ENCODE measurements at places on chromosomes 3 and 15. TPM values are rescaled to one million over a fixed set of nuclear protein-coding genes. Genes with fewer than 3 reads are reported as not detected.
A peak's percentile ranks its signal among the peaks of the same experiment; 100 is the strongest.

The SCN11A gene
- 0.05 TPM for total RNA-seq

DNA sequence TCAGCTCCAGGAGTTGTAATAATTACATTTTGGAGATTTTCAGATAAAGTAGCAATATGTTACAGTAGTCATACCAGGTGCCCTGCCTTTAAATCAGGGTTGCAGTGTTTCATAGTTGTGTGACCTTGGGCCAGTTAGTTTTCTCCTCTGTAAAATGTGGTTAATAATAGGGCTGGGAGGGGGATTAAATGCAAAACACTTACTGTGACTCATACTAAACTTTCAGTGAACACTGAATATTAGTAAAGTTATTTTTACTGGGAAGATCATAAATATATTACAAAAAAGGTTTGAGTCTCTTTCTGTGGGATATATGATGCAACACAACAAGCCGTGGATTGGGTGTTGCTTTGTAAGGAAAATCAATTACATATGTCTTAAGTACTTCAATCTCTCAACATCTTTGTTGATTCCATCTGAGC, 1.1 kb upstream of the EBLN2 start:
- DNase-seq: no peak
- peaks cover 16% of the 10 kb centered on the region for H3K4me1 ChIP-seq
- no peak overlapping the region for H3K27ac ChIP-seq
- H3K27me3 ChIP-seq: no peaks in the 10 kb centered on the region
- peaks cover 31% of the 10 kb centered on the region for H3K36me3 ChIP-seq

DNA sequence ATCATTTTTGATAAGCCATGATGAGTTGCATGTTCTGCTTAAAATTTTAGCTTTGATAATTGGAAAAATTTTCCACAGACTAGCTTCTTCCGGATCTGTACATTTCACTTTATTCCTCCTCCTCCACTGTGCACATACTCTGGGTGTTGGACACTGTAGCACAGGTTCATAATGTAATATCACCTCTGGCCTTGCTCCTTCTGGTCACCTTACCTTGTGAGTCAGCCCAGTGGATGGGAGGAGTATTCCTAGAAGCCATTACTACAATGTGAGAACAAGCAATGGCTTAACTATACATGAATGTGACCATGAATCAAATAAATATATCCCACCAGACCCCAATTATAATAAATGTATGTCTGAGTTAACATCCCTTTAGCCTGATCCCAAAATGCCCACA, 6.1 kb upstream of the CDCP1 start:
- H3K4me3 ChIP-seq: no peak overlapping the region
- no peak overlapping the region for H3K27ac ChIP-seq
- DNase-seq: no peak

GRCh38 chr15:82880704-82881103, 71.3 kb downstream of the WHAMM start:
- no peak overlapping the region for H3K27ac ChIP-seq
- peaks cover 3% of the 10 kb centered on the region for H3K27me3 ChIP-seq
- H3K4me3 ChIP-seq: no peak overlapping the region

- H3K27me3 ChIP-seq: no peaks in the 10 kb centered on the region
- peak; percentile 31 for DNase-seq
- H3K4me3 ChIP-seq: peak overlapping the region; percentile 88
- H3K27ac ChIP-seq: peak overlapping the region; percentile 94
- peaks cover 31% of the 10 kb centered on the region for H3K36me3 ChIP-seq
Measured at GRCh38 chr15:78438619-78439285, 736 bp downstream of the IREB2 start.

The ADPGK gene
- 94.2 TPM for total RNA-seq

DNA sequence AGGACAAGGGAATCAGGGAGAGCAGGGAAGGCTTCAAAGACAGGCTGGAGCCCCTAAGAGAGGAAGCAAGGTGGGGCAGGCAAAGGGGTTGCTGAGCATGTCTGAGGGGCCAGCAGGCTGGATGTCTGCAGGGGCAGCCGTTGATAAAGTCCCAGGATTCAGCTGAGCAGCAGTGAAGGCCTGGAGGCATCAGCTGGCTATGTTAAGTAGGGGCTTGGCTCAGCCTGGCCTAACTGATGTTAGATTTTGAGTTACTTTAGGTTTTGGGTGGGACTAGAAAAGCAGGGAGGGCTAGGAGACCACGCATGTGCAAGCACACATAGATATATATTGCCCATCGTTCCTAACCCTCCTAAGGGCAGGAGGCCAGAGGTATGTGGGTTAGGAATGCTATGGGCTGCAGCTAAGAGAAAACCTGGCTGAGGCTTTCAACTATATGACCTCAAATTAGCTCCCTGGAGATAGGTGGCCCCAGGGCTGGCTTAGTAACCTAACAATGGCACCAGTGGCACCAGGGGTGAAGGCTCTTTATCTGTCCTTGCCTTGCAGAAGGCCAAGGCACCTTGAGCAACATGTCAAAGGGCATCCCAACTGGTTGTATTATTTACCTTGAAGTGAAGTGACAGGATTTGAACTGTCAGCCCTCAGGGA, 331.5 kb upstream of the CTDSPL start:
- H3K27ac ChIP-seq: no peak overlapping the region
- no peaks in the 10 kb centered on the region for H3K27me3 ChIP-seq
- DNase-seq: no peak

DNA sequence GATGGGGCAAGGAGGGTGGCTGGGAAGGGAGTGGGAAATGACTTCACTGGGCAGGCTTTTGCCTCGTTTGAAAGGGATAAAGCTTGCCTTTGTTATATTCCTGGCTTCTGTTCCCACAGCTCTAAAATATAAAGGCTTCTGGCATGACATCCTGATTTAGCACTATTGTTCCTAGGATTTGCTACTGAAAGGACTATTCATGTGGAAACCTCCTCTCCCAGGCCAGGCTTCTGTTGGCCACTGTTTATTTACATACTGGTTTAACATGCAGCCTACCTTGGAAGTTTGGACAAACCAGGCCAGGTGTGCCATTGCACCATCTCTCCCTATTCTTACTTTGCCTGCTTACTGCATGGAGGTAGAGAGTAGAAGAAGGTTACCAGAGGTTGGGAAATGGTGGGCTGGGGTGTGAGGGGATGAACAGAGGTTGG, 2.4 kb upstream of the LMCD1 start:
- H3K36me3 ChIP-seq: no peaks in the 10 kb centered on the region
- no peak overlapping the region for H3K27ac ChIP-seq
- peaks cover 14% of the 10 kb centered on the region for H3K4me1 ChIP-seq
- peaks cover 10% of the 10 kb centered on the region for H3K27me3 ChIP-seq

GRCh38 chr3:71104121-71104541, 479.4 kb downstream of the FOXP1 start:
- peaks cover 55% of the 10 kb centered on the region for H3K36me3 ChIP-seq
- H3K4me3 ChIP-seq: no peak overlapping the region
- no peak for DNase-seq
- H3K27ac ChIP-seq: no peak overlapping the region
- peaks cover 64% of the 10 kb centered on the region for H3K4me1 ChIP-seq

DNA sequence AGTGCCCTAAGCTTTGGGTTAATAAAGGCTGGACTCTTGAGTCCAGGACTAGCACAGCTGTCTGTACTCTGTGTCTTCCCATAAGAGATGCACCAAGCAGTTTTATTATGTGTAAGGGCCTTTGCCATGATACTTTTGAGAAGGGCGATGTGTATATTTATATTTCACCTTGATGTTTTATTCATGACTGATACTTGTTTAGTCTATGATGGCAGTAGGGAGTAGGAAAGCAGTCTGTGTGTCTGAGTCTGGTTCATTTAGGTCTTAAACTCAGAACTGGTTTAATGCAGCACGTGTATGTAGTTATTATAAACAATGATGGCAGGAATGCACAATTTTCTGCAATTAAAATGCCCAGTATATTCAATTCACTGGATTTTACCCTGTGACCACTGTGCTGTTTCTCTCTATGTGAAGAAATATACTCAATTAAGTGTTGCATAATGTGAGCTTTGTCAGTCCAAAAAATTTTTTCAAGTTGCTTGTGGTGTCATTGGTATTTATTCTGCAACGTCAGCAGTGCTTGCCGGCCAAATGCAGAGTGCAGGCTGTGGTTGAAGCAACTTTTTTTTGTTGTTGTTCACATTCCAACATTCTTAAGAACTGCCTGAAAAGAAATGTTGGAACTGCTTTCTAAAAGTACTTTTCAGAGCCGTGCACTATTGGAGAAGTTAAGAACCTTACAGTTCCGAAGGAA, 423.7 kb upstream of the SEMA6D start:
- no peaks in the 10 kb centered on the region for H3K27me3 ChIP-seq
- no peaks in the 10 kb centered on the region for H3K36me3 ChIP-seq

Data from activated CD4-positive, alpha-beta T cell treated with anti-CD3 and anti-CD28 coated beads, Interleukin-2, amount 10 ng/mL, durations not matched to agents 7 days and 5 days (primary cell).